ENCODE measurements at places on chromosomes 5 and 9. TPM values are rescaled to one million over a fixed set of nuclear protein-coding genes. Genes with fewer than 3 reads are reported as not detected.

DNA sequence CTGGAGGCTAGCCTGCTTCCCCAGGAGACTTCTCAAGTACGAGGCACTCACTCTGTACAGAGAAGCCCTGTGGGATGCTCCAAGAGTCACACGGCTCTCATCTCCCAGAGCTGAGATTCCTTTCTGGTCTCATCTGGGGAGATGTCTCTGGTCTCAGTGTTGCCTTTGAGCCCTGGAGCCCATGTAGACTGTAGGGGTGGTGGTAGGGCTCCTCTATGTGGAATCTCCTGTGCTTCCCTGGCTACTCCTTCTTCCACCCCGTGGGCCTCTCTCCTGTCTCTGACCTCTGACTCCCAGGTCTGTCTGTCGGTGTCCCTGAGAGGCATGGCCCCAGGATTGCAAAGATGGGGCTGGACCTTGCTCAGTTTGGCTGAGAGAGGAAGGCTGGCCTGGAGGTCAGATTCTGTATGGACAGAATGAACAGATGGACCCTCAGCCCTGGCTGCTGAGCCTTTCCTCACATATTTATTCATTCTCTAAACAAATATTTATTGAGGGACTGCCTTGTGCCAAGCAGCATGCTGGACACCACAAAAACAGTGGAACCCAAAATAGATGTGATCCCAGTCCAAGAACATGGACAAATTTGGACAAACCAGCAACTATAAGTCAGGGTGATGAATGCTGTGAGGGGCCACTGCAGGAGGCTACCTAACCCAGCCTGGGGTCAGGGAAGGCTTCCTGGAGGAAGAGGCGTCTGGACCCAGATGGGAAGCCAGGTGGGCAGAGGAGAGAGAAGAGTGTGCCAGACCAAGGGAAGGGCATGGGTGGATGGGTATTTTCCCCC lies 2.6 kb downstream of the CCL19 start:
- DNase-seq: no peak

GRCh38 chr5:57207007-57207653 lies 33.3 kb downstream of the GPBP1 start:
- DNase-seq: no peak

GRCh38 chr9:122781671-122782070 lies 7.1 kb upstream of the OR5C1 start:
- DNase-seq: no peak

WHRN gene
- total RNA-seq: 12.4 TPM

NTRK2 gene
- 2.9 TPM for total RNA-seq

DNA sequence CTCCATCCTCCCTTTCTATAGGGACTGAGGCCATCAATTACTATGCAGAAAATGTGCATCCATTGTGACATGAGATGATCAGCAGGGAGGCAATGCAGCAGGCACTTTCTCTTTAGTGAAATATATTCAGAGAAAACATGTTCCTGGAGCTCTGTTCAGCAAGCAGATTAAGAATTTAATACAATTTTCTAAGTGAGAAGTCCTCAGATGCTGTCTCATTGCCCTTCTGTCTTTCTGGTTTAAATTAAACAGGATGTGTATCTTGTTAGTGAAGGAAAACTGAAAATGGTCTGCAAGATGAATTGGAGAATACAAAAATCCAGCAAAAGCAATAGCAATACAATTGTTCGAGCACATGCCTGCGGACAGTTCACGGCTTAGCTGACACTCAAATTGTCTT lies 445.8 kb upstream of the RIOK2 start:
- DNase-seq: no peak

DNA sequence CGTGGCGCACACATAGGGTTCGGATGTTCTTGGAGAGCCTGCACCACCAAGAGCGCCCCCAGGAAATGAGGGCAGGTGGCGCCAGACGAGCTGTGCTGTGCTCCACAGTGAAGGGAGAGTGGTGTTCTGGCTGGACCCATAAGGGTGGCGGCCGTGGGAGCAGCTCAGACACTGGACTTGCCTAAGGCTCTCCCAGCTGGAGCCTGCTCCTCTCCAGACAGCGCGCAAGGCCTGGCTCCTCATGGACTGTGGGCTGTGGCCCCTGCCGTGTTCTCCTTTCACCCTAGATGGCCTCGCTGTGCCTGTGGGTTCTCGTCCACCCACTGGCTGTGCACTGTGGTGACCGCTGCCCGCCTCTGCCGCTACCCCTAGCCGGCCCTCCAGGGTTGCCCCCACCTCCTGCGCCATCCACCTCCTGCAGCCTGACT lies 92.9 kb downstream of the EHMT1 start:
- DNase-seq: no peak

DNA sequence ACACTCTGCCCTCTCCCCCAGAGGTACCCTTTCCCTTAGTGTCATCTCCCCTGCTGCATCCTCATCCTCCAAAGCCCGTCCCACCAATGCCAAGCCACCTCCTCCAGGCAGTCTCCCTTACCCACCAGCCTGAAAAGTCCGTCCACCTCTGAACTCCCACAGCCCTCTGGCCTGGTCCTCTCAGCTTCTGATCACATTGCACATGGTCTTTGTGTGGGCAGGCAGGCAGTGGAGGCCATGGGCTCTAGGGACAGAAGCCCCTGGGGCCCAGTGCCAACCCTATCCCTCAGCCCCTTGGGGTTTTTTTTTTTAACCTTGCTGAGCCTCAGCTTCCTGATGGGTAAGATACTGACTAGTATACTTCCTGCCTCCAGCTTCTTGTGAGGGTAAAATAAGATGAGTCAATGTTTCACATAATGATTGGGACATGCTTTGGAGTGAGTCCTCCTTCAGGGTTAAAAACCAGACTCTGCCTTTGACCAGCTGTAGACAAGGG lies 19.4 kb downstream of the CSF1R start:
- no peak for DNase-seq

DNA sequence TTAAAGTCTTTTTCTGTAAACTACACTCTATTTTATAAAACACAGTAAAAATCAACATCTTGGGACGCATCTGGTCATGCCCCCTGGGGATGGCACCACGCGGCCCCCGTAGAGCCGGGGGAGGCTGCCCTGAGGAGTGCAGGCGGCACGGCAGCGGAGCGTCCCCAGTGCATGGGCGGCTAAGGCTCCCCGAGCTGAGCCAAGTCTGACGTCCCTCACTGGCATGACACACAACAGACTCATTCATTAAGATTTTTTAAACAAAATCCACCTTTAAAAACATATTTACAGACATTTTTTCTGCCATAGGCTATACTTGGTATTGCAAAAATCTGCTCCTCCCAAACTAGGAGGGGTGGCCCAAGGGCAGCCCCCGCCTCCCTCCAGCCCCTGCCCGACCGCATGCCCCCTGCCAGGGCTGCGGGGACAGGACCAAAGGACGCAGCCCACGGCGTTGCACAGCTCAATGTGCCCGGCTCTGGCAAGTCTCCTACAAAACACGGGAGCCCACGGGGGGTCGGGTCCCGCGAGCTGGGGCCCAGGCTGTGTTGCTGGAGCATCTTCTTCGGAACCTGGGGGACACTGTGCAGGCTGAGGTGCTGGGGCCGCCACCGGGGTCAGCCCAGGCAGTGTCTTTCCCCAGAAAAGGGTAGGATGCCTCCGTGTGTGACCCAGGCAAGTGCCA lies 11.8 kb upstream of the SEC16A start:
- DNase-seq: no peak

PCDHB10 gene
- not detected for total RNA-seq

- DNase-seq: no peak
Measured at GRCh38 chr5:128241051-128241695, 157.6 kb downstream of the SLC12A2 start.

- no peak for DNase-seq
Measured at GRCh38 chr9:15856591-15856990, 303.7 kb downstream of the CCDC171 start.

DNA sequence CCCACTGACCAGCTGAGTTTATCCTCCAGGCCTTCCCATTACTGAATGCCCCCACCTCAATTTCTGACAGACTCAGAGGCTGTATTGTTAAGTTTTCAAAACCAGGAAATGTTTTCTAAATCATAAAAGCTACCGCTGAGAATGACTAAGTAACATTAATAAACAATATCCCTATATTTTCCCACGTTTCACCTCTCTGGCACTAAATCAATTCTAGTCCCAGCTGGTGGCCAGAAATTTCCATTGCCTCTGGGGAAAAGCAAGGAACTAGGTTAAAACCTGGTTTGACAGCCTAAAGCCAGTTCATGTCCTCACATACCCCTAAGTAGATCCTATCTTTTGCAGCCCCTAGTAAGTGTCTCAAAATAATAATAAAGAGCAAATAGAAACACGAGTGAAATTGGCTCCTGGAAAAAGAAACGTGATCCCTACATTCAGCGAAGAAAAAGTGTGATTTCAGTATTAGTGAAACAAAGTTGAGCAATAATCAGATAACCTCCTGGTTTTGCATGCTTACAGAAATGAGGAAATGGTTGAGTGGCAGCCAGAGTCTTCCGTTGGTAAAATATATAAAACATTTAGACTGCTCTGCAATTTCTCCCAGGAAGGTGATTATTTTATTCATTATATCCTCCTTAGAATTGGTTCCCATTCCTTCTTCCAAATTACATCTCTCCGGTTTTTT lies 110.9 kb downstream of the ESM1 start:
- DNase-seq: no peak

EGFLAM gene
- not detected for total RNA-seq

- no peak for DNase-seq
Measured at GRCh38 chr5:150623152-150623877, 17.1 kb upstream of the SYNPO start.

STK10 gene
- total RNA-seq: 327 TPM

DNA sequence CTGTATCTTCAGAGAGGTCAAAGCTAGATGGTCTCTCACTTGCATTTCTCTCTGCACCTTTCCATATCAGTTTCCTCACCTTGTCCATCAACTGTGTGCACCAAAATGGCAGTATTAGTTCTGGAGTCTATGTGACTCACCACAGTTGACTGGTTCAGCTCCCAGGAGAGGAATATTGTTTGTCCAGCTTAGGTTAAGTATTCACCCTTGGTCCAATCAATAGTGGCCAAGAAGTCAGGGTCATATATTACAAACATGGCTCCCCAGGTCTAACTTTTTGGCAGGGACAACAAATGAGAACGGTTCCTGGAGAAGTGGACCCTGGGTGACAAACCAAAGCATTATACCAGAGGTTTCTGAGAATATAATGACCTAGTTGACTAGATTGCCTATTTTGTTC lies 24.9 kb upstream of the CDC23 start:
- no peak for DNase-seq

- DNase-seq: no peak
Measured at GRCh38 chr9:121085661-121086060, 10.9 kb downstream of the CNTRL start.

DNA sequence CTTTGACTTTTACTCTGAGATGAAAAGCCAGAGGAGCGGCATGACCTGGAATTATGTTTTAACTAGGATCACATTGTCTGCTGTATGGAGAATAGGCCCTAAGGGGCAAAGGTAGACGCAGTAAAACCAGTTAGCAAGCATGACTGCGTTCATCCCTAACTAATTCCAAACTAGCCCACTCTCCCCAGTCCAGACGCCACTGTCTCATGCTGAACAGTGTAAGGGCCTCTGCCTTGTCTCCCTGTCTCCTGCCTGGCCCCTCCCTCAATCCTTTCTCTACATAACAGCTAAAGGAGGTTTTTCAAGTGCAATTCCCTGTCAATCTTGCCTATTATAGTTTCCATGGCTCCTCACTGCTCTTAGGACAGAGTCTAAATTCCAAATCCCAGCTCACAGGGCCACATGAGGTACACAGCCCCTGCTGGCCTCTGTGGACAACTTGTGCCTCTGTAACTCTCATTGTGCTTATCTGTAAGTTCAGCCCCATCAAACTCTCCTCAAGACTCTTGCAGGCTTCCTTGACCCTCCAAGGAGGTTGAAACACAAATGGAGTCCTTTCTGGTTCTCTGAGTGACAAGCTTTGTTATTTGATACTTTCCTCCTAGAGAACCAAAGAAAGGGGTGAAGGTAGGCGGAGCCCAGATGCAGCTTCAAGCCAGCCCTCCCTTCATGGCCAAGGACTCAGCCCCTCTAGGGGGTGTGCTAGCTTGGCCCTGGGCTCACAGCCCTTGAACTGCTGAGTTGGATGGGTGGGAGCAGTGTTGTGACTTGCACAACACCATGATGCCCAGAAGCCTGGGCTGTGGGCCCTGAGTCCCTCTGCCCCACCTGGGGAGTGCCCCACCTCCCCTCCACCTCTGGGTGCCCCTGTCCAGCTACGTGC lies 16.0 kb upstream of the SLC22A4 start:
- no peak for DNase-seq

GRCh38 chr9:131277287-131277909 lies 1.1 kb upstream of the FAM78A start:
- DNase-seq: no peak

DNA sequence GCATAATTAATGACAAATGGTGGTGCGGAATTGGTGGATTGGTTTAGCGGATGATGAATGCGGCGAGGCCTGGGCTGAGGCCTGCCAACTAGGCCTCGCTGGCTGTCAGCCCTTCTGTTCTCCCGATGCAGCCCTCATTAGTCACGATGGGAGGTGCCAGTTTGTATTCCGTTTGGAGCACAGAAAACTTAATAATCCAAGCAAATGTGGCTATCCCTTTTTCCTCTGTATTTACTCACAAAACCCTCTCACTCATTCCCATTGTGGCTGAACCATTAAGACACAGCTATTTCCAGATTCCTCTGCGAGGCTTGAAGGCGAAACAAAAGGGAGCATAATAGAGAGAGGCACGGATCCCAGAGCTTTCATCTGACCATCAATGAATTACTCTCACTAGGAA lies 114.3 kb downstream of the MVB12B start:
- no peak for DNase-seq

- no peak for DNase-seq
Measured at GRCh38 chr9:15369238-15369637, 53.4 kb upstream of the SNAPC3 start.

HTR4 gene
- total RNA-seq: not detected

MEIKIN gene
- total RNA-seq: not detected

GRCh38 chr5:15992918-15993317 lies 186.7 kb downstream of the MARCHF11 start:
- DNase-seq: no peak

LHFPL2 gene
- total RNA-seq: not detected

Data from activated CD8-positive, alpha-beta memory T cell treated with anti-CD3 and anti-CD28 coated beads, Interleukin-2, amount 10 ng/mL, durations not matched to agents 7 days and 5 days (primary cell).